NCI-H1436 (cell line): ENCODE measurements at places on chromosomes 3 and 15.

DNA sequence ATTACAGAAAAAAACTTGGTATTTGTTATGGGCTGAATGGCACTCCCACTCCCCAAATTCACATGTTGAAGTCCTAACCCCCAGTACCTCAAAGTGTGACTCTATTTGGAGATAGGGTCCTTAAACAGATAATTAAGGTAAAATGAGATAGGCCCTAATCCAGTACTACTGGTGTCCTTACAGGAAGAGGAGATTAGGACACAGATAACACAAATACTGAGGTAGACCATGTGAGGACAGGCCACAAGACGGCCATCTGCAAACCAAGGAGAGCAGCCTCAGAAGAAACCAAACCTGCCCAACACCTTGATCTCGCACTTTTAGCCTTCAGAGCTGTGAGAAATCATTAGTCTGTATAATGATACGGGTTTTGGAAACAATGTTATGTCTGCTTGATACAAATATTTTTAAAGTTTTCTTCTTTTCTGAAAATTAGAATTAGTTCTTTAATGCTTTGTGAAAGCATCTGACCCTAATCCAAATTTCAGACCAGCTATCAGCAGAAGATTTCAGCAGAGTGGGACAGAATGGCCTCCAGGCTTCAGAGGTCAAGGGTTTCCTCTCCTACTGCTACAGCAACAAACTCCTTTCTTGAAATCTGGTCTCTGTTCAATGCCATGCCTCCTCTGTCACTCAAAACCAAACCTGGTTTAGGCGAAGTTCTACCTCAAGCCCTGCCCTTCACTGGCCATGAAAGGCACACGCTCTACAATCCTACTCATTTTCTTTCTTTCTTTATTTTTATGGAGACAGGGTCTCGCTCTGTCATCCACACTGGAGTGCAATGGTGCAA lies 22.0 kb upstream of the HDC start:
- no peak for DNase-seq

DNA sequence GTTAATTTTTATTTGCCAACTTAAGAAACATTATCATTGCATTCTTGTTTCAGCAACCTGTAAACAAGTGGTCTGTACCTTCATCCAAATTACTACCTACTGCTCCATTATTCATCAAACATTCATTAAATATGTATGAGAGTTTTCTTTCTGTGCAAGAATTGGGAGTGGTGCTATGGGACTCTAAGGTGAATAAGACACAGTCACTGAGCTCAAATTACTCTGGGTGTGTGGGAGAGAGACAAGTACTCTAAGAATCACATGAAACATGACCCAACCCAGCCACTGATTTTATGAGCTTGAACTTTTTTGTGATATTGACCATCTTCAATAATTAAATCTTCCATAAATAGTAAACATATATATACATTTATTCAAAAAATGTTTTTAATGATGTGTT lies 227.2 kb upstream of the TP63 start:
- no peak for DNase-seq

- DNase-seq: no peak
These were observed 265.6 kb downstream of the ARRDC4 start for GRCh38 chr15:98226149-98226548.

- DNase-seq: no peak
These were observed 319.6 kb upstream of the IL12A start for GRCh38 chr3:159668990-159669476.

GRCh38 chr15:95432878-95433405 lies 897.6 kb upstream of the NR2F2 start:
- DNase-seq: no peak
